ENCODE measurements at places on chromosomes 3 and 15. TPM values are rescaled to one million over a fixed set of nuclear protein-coding genes. Genes with fewer than 3 reads are reported as not detected.

GRCh38 chr3:191094057-191094845 lies 104.8 kb upstream of the OSTN start:
- no peak for DNase-seq

Gene VEPH1
- 0.26 TPM for total RNA-seq

DNA sequence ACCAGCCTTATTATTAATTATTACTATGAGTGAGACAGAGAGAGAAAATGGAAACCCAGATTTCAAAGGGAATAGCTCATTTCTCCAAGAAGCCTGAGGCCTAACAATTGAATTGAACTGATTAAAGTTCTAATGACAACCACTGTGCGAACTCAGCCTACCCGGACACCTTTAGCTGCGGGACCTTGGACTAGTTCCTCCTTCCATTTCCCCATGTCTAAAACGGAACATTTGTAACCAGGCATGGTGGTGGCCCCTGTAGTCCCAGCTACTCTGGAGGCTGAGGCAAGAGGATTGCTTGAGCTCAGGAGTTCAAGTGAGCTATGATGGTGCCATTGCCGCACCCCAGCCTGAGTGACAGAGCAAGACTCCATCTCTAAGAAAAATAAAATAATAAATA lies 16.4 kb upstream of the RTP2 start:
- DNase-seq = no peak

DNA sequence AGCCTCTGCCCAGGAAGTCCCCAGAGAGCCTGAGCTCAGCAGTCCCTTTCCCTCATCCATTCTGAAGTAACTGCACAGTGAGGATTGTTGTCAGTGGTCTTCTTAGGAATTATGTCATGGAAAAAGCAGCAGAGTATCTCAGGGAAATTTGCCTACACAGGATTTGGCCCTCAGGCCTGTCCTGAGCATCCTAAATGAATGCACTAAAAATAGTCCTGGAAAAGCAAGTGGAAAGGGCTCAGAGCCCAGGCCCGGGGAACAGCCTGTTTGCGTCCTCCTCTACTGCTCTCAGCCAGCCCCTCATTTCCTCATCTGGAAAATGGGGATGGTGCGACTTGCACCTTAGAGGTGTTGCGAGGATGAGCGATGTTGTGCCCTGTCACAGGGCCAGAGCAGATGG lies 21.6 kb downstream of the LYSMD4 start:
- no peak for DNase-seq

GRCh38 chr15:90512981-90513380 lies 16.7 kb upstream of the CRTC3 start:
- DNase-seq = no peak

GRCh38 chr3:106881186-106881585 lies 496.1 kb upstream of the CCDC54 start:
- no peak for DNase-seq

Gene CD200R1L
- total RNA-seq = not detected

Gene C3orf20
- 0.11 TPM for total RNA-seq

DNA sequence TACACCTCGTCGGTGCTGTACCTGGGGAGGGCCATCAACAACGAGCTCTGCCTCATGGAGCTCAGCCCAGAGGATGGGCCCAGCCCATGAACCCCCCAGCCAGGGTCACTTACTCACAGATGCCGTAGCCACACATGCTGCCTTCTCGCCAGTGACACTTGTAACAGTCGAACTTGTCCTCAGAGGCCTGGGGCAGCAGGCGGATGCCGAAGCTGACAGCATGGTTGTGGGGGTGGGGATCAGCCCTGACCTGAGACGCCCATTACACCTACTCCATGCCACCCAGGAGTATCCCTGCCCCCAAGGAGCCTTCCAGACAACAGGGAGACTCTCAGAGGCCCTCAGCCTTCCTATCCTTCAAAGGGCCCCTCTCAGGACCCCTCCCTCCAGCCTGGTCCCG lies 12.1 kb downstream of the ALS2CL start:
- no peak for DNase-seq

All from right cardiac atrium (tissue), 5 donors.